ENCODE measurements at places on chromosomes 7 and 10.

GRCh38 chr7:142629588-142630260 is 119.5 kb upstream of the PRSS1 start:
- no peak for DNase-seq

DNA sequence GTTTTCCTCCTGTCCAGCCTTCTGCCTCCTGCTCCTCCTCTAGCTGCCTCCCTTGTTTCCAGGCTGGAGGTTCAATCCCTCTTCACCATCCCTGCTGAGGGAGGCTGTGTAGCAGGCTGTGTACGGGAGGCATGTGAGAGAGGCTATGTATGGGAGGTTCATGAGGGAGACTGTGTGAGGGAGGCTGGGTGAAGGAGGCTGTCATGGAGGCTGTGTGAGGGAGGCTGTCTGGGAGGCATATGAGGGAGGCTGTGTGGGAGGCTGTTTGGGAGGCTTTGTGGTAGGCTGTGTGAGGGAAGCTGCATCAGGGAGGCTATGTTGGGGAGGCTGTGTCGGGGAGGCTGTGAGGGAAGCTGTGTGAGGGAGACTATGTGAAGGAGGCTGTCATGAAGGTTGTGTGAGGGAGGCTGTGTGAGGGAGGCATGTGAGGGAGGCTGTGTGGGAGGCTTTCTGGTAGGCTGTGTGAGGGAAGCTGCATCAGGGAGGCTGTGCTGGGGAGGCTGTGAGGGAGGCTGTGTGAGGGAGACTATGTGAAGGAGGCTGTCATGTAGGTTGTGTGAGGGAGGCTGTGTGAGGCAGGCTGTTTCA is 123.7 kb upstream of the RNF32 start:
- DNase-seq: no peak

- no peak for DNase-seq
Observed at GRCh38 chr7:103141753-103142404, 7.0 kb downstream of the NAPEPLD start.

- DNase-seq: no peak
Observed at GRCh38 chr7:84188786-84189405, 5.7 kb downstream of the SEMA3A start.

- DNase-seq: no peak
Observed at GRCh38 chr7:23893942-23894891, 184.2 kb downstream of the STK31 start.

- DNase-seq: no peak
Observed at GRCh38 chr10:14219411-14219810, 111.3 kb downstream of the FRMD4A start.

DNA sequence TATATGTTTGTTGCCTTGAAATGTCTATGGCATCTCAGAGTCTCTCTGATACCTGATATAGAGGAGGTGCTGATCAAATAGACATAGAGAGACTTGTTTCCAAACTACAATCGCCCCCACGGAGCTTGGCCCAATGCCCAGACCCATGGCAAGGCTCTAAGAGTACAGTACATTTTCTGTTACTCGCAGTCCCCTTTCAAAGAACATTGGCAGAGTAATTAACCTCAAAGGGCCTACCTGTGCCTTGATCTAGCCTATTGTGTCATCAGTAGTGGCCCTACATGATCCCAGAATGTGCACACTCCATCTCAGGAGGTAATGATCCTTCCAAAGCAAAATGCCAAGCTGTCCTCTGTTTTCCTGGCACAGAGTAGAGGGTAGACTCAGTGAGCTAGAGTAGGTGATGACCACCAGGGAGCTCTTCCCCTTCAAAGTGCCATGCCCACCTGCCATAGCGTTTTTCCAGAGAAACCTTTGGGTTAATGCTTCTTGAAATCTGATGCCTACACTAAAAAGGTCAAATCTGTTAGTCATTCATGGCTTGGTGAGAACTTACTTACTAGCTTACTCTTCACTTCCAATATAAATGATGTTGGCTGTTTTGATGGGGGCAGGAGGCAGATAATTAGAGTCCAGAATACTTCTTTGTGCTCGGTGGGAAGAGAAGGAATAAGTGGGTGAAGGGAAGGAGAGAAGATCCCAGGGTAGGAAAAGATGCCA is 41.2 kb upstream of the ACSL5 start:
- no peak for DNase-seq

DNA sequence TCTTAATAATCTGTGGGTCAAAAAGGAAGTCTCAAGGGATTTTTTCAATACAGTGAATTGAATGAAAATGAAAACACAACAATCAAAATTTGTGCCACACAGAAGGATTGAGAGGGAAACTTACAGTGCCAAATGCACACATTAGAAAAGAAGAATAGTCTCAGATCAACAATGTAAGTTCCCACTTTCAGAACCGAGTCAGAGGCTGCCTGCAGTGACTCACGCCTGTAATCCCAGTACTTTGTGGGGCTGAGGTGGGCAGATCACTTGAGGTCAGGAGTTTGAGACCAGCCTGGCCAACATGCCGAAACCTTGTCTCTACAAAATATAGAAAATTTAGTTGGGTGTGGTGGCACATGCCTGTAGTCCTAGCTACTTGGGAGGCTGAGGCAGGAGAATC is 12.5 kb upstream of the KEL start:
- no peak for DNase-seq

DNA sequence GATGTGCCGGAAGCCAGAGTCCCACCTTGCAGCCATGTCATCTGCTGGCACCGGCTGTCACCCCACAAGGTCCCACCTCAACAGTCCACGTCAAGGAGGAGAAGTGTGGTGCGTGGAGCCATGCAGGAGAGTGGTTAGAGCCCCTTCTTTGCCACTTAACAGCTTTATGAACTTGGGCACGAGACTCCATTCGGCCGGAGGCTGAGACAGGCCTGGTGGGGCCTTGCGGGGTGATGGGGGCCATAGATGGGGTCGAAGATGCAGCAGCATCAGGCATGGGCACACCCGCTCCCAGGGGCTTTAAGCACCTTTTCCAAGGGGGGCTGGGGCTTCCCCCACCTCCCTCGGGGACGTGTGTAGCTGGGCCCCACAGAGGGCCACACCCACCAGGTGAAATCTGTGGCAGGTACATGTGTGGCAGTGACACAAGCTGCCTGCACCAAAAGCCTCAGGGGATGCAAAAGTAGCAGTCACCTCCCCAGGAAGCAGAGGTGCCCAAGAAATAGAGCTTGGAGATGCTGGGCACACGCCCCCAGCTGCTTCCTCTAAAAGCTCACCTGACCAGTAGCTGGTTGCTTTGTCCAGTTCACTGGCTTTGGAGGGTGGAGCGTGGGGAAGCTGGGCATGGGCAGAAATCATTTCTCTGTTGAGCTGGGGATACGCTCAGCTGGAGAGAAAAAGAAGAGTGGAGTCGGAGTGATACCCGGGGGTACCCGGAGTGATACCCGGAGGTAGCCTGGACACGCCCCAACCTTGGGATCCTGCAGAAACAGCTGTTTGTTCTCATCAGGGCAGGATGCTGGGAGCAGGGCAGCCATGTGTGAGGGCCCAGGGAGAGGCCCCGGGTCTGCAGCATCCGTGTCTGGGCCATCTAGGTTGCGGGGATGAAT is 199.8 kb downstream of the EBF3 start:
- DNase-seq: no peak

DNA sequence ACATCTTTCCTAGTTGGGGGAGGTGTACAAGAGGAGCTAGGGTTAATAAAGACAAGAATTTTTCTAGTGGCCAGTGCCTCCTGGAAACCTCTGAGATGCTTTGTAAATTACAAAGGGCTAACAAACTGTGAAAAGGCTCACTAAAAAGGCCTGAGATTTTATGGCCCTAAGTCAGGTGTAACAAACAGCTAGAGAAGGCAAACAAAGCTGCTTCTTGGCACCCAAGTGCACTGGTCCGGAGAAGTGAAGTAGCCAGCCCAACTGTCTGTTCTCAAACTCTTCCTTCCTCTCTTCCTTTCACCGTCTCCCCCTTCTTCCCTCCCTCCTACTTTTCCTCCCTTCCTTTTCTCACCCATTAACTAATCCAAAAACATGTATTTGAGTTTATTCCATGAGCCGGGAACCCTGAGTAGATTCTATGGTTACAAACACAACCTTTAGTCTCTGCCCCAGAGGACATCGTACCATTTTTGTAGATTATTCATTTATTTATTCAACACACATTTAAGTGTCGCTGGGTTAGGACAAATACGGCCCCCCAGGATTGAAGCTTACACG is 143.4 kb upstream of the PCGF5 start:
- no peak for DNase-seq

DNA sequence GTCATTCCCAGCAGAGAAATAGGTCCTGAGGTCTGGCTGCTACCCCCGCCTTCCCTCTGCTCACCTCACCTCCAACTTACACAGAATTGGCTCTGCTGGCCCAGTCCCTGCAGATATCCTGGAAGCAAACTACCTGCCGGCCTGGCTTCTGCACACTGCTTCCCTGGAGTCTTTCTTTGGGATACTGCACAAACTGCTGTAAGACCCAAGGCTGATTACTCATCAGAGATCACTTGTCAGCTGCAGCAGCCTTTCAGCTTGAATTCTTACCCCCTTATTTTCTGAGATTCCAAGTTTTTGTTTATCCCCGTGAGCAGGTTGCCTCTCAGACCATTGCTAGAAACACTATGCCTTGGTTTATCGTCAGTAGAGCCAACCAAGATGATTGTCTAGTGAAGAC is 426.4 kb downstream of the PHTF2 start:
- DNase-seq: no peak

DNA sequence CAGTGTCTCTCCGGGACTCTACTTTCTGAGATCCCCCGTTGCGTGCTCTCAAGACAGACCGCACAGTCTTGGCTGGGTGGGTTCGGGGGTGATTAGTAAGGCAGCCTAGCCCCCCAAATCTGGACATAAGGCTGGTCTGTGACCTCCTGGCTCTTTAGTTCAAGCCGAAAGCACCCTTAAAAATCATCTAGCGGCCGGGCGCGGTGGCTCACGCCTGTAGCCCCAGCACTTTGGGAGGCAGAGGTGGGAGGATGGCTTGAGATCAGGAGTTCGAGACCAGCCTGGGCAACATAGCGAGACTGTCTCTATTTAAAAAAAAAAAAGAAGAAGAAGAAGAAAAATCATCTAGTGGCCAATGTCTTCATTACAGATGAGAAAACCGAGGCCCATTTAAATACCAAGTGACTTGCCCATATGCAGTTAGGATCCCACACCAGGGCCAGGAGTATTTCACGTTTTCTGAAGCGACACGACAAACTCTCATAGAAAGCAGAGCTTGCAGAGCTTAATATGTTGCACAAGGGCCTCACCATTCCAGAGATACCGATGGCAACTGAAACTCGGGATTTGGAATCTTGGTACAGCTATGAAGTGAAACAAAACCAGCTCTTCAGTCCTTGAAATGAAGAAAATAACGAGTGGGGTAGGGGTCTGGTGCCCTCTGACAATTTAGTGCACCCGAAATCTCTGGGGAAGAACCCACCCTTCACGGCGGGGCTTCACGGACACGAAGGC is 703 bp upstream of the HILPDA start:
- no peak for DNase-seq

DNA sequence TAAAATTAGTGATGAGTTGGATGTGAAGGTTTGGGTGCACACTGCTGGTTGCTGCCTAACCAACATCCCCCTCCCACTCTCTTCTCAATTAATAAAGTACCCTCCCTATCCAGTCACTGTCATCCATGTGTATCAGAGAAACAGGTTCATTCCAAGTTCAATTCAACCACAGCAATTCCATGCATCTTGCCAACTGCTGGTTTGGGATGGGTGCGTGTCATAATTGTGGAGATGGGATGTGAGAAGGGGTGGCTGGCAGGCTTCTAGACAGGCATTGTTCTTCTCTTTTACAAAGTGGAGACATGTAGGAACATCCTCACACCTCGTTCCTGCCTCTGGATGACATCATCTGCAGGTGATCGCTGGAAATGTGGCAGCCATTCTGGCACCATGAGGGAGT is 7.5 kb upstream of the CNPY1 start:
- no peak for DNase-seq

DNA sequence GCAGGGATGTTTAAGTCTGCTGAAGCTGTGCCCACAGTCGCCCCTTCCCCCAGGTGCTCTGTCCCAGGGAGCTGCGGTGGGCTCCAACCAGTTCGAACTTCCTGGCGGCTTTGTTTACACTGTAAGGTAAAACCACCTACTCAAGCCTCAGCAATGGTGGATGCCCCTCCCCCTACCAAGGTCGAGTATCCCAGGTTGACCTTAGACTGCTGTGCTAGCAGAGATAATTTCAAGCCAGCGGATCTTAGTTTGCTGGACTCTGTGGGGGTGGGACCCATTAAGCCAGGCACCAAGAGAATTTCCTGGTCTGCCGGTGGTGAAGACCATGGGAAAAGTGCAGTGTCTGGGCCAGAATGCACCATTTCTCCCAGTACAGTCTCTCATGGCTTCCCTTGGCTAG is 56.0 kb downstream of the CCDC7 start:
- no peak for DNase-seq

- DNase-seq: no peak
Observed at GRCh38 chr10:49110684-49111319, 4.5 kb downstream of the VSTM4 start.

DNA sequence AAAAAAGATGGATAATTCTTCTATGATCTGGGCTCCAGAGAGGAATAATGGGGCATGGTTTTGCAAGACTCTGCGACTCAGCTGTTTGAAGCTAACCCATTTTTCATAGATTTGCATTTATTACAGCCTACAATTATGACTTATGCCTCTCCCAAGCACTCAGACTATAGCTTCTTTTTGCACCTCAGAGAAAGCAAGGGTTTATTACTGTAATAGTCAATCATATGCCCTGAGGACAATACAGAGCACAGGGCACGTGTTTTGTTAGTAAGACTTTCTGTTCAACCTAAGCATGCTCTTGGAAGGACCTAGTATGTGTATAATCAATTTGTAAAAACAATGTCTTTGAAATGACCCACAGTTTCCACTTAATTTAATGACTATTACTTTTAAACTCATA is 221.2 kb downstream of the PARD3 start:
- no peak for DNase-seq

DNA sequence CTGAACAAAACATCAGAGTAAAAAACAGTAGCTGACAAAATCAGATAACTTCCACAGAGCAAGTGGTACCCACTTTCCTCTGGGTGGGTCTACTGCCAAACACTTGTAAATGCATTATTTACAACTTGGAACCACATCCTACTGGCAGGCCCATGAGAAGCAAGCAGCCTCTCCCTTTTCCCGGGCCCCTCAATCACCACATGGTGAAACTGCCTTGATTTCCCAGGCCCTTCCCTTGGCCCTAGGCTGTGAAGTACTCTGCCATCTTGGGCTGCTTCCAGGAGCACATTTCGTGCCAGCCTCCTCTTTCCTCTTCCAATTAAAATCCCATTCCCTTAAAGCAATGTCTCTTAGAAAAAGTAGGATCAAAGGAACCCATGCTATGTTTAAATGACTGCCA is 71.4 kb downstream of the CUZD1 start:
- DNase-seq: no peak

- no peak for DNase-seq
Observed at GRCh38 chr7:106167439-106168136, 55.5 kb upstream of the SYPL1 start.

GRCh38 chr10:90604636-90605035 is 253.2 kb downstream of the HTR7 start:
- DNase-seq: no peak

GRCh38 chr10:86782701-86783418 is 26.4 kb downstream of the BMPR1A start:
- DNase-seq: no peak

DNA sequence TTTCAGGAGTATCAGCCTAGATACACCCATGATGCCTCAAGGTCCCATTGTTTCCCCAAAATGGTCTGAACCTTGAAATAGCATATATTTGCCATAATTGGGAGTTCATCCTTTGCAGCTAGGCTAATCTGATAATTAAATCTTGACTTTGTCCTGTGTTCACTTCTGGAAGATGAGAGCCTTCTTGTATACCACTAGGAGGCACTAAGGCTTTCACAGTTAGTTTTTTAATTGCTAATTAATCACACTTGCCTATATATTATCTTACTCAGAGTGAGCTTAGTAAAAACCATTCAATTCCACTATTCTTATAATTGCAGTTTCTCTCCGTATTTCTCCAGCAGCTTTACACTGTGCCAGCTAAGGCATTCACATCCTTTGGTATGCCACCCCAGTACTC is 48.7 kb upstream of the MAGI2 start:
- no peak for DNase-seq
